ENCODE measurements at places on chromosomes 2 and 18.

DNA sequence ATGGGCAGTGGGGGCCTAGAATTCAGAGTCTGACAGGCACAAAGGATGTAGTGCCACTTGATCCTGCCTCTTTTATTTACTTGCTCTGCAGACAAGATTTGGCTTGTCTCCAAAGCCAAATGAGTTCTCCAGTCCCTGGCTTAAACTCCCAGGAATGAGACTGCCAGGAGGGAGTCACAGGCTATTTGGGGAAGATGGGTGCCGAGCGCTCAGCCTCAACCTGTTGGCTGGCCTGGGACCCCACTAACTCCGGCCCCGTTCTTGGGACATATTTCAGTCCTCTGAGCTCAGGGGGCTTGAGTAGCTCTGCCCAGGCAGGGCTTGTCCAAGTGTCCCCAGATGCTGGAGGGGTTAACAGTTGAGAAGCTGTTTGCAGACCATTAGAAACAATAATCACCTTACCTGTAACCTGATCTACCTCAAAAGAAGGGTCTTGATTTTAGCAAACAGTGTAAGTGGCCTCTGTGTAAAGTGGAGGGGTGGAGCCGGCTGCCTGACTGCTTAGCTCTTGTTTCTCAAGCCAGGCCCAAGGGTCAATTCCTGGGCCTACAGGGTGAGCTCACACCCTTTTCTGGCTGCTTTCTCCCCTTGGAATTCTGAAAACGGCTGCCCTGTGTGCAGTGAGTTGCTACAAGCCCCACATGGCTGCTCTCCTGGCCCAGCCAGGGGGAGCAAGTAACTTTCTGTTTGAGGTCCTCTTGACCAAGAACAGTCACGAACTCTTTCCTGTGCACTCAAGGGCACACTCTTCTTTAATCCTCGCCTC, 27.1 kb upstream of the FZD5 start:
- DNase-seq, result no peak

- DNase-seq, result no peak
Observed at GRCh38 chr2:134039912-134040581, 213.8 kb upstream of the MGAT5 start.

DNA sequence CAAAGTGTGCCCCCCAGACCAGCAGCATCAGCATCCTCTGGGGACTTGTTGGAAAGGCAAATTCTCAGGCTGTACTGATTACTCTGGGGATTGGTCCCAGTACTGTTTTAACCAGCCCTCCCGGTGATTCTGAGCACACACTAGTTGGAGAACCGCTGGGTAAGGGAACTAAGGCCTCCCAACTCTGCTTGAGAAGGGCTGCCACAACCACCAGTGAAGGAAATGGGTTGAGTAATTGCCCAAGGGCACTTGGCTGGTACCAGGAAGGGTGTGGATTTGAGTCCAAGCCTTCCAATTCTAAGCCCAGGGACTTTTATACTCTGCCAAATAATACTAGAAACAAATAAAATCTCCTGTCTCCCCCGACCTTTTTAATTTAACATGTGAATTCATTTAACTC, 219.9 kb downstream of the SETBP1 start:
- DNase-seq, result no peak

DNA sequence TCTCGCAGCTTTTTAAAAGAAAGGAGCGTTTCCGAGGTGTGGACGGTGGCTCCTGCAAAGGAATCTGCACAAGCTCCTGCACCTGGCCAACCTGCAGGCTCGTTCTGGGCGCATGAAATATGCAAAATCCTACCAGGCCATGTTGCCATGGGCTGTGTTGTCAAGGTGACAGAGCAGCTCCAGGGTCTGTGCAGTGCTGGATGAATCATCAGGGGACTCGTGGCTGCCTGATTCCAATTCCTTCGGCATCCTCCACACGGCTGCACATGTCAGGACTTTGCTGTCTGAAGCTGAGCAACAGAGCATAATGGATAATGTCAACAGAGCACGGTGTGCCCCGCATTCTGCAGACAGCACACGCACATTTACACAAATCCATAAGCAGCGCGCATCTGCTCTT, 120.5 kb downstream of the EIPR1 start:
- no peak for DNase-seq

GRCh38 chr2:8849327-8849726, 11.9 kb upstream of the KIDINS220 start:
- no peak for DNase-seq

- DNase-seq, result no peak
Observed at GRCh38 chr18:10953672-10954071, 195.7 kb downstream of the PIEZO2 start.

DNA sequence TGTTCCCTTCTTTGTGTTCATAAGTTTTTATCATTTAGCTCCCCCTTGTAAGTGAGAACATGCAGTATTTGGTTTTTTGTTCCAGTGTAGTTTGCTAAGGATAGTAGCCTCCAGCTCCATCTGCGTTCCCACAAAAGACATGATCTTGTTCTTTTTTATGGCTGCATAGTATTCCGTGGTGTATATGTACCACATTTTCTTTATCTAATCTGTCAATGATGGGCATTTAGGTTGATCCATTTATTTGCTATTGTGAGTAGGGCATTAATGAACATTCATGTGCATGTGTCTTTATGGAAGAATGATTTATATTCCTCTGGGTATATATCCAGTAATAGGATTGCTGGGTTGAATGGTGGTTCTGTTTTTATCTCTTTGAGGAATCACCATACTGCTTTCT, 33.4 kb downstream of the CARF start:
- no peak for DNase-seq

GRCh38 chr2:150376553-150377335, 110.7 kb downstream of the RND3 start:
- no peak for DNase-seq

DNA sequence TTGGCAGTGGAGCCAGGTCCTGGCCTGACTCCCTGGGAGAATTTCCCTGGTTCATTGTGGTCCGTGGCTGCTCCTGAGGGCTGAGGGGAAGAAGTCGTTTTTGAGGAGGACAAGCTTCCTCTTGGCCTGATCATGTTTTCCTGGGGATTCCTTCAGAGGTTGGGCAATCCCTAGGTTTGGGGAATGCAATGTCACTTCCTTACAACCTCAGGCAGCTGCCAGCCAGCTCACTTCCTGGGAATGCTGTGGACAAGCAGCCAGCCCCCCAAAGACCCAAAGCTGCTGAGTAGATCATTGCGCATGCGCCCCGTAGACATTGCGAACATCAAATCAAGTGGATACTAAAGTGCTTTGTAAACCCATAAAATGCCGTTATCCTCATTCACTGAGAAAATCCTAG, 7.7 kb upstream of the DNMT3A start:
- no peak for DNase-seq

GRCh38 chr18:22210311-22210754, 40.9 kb downstream of the GATA6 start:
- DNase-seq, result no peak

DNA sequence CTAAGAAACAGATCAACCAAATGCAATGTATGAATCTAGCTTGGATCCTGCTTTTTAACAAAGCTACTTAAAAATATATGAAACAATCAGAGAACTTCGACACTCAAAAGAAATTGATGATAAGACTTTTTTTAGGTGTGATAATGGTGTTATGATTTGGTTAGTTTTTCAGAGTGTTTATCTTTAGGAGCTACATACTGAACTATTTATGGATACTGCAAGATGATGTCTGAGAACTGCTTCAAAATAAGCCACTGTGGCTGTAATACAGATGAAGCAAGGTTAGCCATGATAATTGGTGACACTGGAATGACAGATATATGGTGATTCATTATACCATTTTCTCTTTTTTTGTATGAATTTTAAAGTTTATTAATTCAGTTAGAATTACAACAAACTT, 14.2 kb downstream of the SLC25A12 start:
- no peak for DNase-seq

GRCh38 chr18:60096428-60096827, 196.6 kb downstream of the PMAIP1 start:
- DNase-seq, result no peak

GRCh38 chr2:141968433-141968832, 162.4 kb downstream of the LRP1B start:
- DNase-seq, result no peak

GRCh38 chr2:152186262-152186661, 10.7 kb upstream of the STAM2 start:
- DNase-seq, result no peak

DNA sequence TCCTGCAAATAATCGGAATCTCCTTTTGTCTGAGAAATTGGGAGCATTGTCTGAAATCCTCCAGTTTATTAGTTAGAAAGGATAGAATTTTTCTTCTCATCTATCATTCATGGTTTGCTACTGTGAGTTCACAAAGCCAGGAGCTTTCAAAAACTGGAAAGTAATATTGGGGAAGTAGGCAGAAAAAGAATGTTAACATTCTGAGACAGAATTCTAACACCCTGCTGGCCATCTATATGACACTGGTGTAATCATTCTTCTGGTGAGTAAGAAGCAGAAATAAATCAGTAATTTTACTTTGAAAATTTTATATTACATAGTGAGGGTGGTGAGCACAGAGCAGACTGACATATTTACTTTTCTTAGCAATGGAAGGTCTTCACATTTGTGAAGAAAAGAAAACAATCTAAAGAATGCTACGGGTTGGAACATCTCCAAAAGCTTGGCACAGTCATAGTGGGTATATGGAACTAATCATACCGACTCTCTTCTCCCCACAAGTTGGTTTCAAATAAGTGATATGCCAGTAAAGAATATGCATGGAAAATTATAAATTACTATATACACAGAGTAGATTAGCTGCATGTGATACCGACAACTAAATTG, 344.9 kb downstream of the LPIN1 start:
- no peak for DNase-seq

- no peak for DNase-seq
Observed at GRCh38 chr2:179842498-179843153, 18.8 kb downstream of the ZNF385B start.

DNA sequence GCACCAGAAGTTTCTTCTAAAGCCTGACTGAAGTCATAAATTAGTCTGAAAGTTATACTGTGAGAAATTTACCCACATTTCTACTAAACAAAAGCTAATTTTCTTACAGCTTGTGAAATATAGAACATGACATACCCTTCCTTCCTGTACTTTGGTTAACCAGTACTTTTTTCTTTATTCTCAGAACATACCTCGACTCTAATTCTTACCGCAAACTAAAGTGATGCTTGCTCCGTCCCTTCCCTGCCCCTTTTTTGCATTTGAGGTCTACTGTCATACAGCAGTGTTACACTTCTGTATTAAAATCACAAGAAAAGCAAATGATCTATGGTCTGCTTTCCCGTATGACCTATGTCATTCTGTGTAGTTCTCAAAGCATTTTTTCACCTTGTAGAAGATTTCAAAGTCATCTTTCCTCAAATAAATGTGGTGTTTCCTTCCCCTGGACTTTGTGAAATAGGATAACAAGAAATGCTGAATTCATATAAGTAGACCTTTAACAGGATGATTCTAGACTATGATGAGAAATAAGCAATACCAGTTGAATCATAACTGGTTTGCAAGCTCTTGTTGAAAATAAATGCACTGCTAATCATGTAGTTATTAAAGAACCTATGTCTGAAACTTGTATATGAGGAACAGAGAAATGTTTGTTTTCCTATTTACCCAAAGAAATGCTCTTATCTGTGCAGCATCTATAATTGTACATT, 30.4 kb downstream of the CYTIP start:
- DNase-seq, result no peak

GRCh38 chr18:37042381-37042780, 213.5 kb downstream of the KIAA1328 start:
- no peak for DNase-seq

- no peak for DNase-seq
Observed at GRCh38 chr2:121283670-121284462, 1.1 kb downstream of the TFCP2L1 start.

- DNase-seq, result no peak
Observed at GRCh38 chr18:24470022-24470618, 9.7 kb downstream of the HRH4 start.

GRCh38 chr2:140504601-140505000, 1626.2 kb downstream of the LRP1B start:
- no peak for DNase-seq

DNA sequence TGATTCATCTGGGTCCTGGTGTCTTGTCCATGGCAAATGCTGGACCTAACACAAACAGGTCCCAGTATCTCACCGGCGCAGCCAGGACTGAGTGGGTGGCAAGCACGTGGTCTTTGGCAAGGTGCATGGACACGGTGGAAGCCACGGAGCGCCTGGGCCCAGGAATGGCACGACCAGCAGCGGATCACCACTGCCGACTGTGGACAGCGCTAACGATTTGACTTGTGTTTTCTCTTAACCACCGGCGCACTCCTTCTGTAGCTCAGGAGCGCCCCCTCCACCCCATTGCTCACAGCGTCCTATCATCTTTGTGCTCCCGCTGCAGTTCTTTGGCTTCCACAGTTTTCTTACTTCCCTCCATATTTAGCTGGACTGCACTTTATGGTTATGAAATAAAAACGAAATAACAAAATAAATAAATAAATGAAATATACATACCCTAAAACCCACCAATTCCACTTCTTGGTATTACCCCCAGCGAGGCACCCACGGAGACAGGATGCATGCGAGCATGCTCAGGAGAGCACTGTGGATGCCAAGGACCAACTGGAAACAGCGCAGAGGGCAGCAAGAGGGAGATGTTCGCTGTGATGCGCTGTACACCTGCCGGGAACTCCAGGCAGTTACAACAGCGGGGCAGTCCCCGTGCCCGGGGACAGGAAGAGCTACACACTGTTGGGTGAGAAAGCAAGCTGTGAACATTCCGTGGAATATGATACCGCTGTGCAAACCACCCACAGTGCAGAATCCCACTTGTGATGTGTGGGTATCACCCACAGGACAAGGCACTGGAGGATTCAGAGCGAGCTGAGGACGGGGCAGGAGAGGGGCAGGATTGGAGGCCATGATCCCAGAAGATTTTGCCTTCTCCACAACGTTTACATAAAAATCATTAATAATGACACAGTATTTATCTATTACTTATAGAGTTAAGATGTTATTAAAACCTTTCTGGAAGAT, 7.0 kb upstream of the CIDEA start:
- no peak for DNase-seq

GRCh38 chr2:227582369-227582768, 16.3 kb upstream of the SCYGR2 start:
- DNase-seq, result no peak

DNA sequence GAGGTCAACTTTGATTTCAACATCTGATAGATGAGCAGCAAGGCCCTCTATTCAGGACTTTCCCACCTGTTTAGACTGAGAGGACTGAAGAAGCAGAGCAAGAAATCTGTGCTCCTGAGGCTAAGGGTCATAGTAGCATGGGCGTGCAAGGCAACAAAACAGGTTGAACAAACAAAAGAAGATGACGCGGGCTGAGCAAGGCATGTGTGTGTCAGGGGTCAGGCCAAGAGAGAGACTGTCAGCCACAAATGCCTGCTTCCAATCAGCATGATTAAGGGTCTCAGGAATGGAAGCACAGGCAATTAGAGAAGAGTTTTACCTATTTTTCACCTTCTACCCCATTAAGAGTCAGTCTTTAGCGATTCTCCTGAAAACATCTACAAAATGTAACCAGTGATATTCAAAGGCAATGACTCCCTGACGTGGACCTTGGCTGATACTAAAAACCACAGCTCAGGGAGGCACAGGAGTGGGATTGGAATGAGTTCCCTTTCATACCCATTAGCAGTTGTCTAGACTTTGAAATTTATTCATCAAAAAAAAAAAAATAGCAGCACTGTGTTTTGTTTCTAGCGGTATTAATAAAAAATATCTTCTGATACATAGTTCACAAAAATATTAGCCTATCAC, 81.9 kb downstream of the DYNAP start:
- no peak for DNase-seq

All from activated CD4-positive, CD25-positive, alpha-beta regulatory T cell treated with anti-CD3 and anti-CD28 coated beads, Interleukin-2, amount 50 U/mL, for 72 hours (primary cell).